ENCODE measurements at places on chromosomes 2 and 18.

GRCh38 chr18:45122506-45122905 is 441.8 kb downstream of the SETBP1 start:
- no peak for DNase-seq

DNA sequence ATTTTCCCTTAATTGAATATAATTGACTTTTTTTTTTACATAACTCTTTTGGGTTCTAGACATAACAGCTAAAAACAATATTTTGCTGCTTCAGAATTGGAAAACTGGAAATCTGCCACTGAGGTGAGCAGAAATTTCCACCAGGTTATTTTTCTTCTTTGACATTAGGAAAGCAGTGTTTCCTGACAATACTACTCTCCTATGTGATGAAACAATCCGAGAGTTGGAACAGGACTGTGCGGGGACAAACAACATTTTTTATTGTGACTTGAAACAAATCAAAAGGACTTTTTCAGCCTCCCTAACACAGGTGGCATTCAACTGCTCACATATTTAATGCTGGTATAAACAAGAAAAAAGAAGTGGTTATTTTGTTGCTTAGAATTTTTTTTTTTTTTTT is 237.2 kb downstream of the RNF152 start:
- no peak for DNase-seq

GRCh38 chr18:33805592-33805991 is 227.6 kb downstream of the ASXL3 start:
- no peak for DNase-seq

DNA sequence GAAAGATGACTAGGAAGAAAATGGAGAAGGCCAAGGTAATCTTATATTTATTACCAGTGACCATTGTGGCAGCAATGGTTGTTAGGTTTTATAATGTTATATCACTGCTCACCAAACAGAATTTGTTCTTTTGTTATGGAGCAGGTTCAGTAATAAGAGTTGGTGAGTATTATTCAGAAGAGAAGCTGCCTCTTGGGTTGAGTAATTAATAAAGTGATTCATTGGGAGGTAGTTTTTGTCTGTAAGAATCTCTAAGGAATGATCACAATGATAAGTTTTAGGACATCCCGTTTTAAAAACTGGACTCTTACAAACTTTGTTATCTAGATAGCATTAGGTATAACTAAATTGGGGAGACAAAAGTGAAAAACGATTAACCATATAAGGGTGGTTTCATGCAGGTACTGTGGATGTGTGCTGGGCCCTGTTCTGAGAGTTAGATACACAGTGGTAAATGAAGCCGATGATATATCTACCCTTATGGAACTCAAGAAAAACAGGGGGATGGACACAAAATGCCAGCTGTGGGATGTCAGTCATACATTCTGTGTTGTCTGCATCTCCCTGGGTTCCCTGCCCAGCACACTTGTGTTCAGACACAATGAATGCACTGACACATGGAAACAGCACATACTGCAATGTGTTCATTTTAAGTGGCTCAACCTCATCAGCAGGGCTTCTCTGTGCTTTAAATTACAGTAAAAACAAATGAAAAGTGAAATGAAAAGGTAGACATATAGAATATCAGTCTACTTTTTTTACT is 7.5 kb downstream of the MAP4K4 start:
- no peak for DNase-seq

DNA sequence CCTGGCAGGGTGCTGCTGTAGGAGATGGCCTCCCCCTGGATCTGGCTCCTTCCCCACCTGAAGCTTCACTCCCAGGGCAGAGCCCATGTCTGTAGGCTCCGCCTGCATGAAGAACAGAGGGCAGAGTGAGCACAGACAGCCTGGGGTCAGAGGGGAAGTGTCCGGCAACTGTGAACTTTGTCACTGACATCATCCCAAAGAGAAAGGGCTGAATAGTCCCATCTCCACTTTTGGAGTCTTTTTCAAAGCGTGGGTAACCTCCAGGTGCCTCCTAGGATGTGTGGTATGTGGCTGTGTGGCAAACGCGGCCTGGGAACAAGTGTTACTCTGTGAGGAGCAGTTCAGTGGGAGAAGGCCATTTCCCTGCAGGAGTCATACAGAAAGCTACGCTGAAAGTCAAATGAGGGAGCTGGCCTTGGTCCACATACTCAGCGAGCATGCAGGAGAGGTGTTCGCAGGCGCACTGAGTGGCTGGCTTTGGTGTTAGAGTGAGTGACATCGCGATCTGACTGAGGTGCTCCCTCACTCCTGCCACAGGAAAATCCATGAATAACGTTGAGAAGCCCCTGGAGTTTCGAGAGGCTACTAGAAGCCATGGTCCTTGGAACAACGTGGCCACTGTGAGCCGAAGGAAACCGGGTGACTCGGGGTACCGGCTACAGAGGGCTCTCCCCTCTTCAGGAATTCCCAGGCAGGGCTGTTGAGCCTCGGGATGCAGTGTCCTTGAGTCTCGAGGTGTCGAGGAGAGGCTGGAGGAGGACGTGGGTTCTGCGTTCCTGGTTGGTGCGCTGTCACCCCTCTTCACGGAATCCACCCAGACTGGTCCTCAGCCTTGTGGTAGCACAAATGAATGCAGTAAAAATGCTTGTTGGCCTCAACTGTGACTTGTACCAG is 54.7 kb downstream of the CABLES1 start:
- no peak for DNase-seq

DNA sequence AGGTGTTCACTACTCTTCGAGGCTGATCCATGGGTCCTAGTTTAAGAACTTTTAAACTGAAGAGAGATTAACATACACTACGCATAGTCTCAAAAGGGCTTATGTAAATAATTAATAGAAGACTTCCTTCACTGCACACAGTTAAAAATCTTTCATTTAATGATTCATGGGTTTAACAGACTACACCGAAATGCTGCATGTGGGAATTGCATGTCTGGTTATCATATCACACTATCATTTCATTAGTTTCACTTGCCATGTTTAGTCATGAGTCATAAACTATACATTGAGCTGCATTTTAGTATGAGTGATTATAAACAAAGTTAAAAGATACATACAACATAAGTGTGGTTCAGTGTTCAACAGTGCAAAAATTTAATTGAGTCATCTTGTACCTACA is 31.2 kb downstream of the GLS start:
- no peak for DNase-seq

DNA sequence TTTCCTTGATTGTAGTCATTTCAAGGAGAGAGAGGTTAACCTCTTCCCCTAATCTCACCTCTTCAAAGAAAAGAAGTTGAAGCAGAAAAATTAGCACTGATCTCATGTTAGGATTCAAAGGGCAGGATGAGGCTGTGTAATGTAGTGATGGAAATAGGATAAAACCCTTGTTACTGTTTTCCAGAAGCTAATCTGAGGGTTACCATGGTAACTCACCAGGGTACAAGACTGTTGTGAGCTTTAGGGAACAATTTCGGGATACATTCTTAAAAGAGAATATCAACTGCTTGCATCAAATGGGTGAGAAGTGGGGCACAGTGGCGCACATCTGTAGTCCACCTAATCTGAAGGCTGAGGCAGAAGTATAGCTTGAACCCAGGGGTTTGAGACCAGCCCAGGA is 64.9 kb upstream of the SLC39A10 start:
- DNase-seq = no peak

- DNase-seq = no peak
Measured at GRCh38 chr2:120855855-120856405, 120.3 kb downstream of the GLI2 start.
